ENCODE measurements at places on chromosomes 4 and X. TPM values are rescaled to one million over a fixed set of nuclear protein-coding genes. Genes with fewer than 3 reads are reported as not detected.

Gene VEGFD
- total RNA-seq, result 0.49 TPM

DNA sequence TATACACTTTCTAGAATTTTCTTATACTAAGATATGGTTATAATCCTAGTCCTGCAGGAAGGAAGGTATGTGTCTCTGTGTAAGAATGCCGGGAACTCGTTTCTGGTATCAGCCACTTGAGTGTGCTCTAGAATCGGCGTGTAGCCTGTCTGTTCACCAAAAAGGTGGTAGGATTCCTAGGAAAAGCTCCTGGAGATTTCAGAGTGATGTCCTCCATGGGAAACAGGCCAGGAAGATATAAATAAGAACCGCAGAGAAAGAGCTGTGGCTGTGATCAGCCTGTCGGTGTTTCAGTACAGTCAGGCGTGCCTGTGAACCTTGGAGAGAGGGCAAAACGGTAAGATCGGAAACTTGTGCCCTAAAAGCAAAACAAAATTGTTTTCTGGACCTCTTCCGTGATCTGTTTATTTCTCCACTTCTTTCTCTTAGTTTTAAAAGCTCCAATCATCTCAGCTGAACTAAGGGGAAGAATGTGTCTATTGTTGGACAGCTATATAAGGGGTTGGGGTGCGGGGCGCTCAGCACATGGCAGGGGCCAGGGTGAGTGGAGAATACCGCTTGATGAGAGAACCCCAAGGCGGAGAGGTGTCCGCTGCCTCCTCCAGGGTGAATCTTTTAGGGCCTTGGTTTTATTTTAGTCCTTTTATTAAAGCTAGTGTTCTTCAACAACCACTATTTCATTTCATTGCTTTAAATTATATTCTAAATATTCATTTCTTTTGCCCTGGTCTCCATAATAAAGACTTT lies 303.8 kb upstream of the TENM3 start:
- no peak for DNase-seq

DNA sequence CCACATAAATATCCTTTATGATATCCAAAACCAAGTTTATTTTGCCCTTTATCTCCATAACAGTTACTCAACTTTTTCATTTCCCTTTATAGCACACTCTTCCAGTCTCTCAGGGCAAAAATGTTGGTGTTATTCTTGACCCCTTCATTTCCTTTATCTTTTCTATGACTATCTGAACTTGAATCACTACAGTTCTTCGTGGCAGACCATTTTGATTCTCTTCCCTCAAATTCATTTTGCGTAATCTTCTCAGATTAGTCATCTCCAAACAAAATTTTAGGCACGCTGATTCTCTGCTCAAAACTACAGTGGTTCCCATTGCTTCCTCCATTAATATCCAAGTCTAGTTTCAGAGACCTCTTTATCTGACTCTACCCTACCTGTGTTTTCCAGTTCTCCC lies 26.1 kb downstream of the RUFY3 start:
- DNase-seq, result no peak

Gene GRSF1
- 42.2 TPM for total RNA-seq

Gene BCAP31
- total RNA-seq, result 106 TPM

Gene MSL3
- total RNA-seq, result 11.6 TPM

Gene RTL5
- total RNA-seq, result 2.9 TPM

DNA sequence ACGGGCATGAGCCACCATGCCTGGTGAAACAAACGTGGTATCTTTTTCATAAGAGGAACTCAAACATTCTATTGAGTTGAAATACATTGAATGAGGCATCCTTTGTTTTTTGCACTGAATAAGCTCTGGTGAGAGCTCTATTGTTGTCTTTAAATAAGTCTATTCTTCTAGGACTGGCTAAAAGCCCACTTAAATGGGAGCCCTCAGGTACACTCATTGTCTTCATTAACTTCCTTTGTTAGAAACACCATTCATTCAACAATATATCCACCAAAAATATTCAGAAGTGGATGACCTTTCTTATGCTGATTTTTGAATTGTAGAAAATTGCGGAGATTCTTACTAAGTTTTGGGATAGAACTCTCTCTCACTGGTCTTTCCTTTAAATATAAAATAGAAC lies 568.0 kb downstream of the IL1RAPL1 start:
- DNase-seq, result no peak

DNA sequence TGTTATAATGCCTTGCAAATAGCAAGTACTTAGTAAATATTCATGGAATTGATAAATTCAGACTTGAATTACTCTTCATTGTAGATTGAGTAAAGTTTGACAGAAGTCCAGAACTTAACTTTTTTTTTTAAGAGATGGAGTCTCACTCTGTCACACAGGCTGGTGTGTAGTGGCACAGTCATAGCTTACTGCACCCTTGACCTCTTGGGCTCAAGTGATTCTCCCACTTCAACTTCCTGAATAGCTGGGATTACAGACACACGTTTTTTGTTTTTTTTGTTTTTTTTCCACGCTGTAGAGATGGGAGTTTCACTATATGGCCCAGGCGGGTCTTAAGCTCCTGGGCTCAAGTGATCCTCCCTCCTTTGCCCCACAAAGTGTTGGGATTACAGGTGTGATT lies 32.1 kb downstream of the UBE2K start:
- no peak for DNase-seq

Gene CSN3
- total RNA-seq, result not detected
